Choroid plexus epithelial cell (primary cell): ENCODE measurements at places on chromosomes 7 and 10.
A peak's percentile ranks its signal among the peaks of the same experiment; 100 is the strongest.

GRCh38 chr10:131652438-131653139 lies 248.2 kb upstream of the PPP2R2D start:
- DNase-seq = no peak

DNA sequence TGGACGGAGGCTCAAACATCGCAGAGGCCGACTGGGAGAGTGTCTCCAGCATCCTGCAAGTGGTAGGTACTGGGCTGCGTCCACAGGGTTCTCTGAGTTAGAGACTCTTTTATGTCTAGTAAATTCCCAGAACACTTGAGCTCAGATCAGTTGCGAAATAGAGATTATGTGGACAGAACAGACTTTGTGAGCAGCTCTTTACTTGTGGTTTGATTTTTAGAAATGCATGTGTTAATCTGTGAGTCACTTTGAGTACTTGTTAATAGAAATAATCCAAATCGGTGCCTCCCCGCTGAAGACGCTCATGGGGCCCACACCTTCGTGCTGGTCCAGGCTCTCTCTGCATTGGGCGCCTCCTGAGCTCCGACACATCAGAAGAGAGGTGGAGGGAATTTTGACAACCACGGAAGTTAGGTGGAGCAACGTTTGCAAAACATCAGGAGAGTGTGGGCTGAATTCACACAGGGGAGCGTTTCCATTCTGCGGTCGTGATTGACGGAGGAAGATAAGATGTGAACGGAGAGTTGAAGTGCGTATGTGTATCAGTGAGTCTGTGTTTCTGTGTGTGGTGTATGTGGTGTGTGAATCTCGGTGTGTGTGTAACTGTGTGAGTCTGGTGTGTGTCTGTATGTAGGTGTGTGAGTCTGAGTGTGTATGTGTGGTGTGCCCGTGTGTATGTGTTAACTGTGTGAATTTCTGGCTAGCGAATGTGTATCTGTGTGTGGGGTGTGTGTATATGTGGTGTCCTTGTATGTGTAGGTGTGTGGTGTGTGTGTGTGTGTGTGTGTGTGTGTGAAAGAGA lies 32.1 kb downstream of the PFKP start:
- DNase-seq = peak; percentile 90

DNA sequence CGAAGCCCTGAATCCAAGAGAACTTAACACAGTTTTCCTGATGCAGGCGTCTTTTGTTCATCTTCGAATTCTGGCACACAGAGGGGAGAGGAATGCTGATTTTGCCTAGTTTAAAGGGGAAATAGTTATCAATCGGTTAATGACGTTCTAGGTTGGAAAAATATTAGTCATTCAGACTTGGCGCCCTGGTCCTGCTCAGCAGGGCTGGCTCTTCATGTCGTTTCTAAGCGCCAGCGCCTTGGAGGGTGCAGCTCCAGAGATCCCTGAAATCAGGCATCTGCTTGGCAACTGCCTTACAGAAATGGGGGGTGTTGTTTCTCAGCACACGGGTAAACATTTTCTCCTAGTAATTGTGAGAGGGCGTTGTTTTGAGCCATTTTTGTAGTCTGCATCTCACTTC lies 1.3 kb upstream of the PRTFDC1 start:
- no peak for DNase-seq

- DNase-seq = no peak
These were observed 157.3 kb downstream of the LRRC4 start for GRCh38 chr7:127873715-127874636.

- peak; percentile 55 for DNase-seq
These were observed 9.8 kb upstream of the PLAC9 start for GRCh38 chr10:80122746-80123145.

- DNase-seq = peak; percentile 62
These were observed 233.4 kb downstream of the PTN start for GRCh38 chr7:137110091-137110509.

DNA sequence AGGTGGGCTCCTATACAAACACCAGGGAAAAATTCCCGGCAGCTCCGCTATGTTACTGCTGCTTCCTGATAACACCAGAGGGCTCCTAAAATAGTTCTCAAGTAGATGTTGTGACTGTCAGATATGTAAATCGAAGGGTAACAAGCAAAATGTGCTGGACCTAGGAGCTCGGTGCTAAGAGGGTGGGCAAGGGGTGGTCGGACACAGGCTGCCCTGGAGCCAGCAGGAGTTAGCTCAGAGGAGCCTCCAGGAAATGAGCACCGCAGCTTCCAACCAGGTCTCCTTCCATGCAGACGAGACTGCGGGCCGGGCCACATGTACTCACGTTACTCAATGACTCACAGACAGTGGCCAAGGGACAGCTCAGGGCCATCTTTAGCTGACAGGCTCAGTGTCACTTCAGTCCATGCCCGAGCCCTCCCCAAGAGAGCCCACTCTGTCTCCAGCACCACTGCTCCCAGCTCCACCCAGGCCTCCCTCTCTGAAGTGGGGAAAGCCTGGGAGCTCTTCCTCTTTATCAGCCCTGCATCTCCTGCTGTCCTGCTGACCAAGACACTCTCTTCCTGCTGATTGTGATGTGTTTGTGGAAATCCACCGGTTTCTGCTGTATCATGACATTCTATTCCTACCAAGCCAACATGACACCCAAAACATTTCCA lies 37.2 kb upstream of the TMEM273 start:
- no peak for DNase-seq

GRCh38 chr10:5449823-5450222 lies 37.5 kb downstream of the NET1 start:
- DNase-seq = peak; percentile 87

DNA sequence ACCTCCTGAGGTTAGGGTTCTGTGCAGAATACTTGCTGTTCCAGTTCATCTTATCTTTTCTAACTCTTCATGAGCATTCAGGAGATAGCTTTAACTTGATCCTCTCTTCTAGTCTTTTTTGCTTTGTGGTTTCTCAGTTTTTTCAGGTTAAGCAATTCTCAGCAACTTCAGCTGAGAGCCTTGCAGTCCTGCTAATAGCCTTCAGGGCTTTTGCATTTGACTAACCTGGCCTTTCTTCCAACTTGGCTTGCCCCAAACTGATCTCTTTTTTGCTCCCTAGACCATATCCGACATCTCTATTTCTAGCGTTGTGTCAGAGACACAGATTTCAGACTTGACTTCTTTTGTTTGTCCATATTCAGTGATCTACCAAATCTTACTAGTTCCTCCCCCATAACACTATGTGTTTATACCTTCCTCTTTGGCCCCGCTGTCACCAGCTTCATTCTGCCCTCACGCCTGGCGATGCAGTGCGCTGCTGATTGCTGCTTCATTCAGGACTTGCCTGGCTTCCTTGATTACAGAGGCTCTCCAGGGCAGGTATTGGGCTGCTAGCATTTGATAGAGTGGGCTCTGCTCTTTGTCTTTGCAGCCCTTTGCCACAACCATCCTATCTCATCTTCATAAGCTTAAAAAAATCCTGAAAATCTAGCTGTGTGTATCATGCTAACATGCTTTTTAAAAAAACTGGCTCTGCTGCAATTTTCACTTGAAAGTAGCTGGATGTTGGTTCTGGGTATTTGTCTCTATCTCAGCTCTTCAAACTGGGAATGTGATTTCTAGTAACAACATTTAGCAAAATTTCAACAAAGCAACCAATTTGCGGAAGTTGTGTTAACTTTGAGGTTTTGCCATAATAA lies 9.6 kb downstream of the CUL1 start:
- peak; percentile 41 for DNase-seq

- no peak for DNase-seq
These were observed 76.0 kb upstream of the DNAAF5 start for GRCh38 chr7:650339-651031.
